ENCODE measurements at places on chromosomes 6 and 20.

- DNase-seq = no peak
Measured at GRCh38 chr20:20785226-20785625, 72.8 kb upstream of the RALGAPA2 start.

- DNase-seq = no peak
Measured at GRCh38 chr6:157203312-157203744, 120.0 kb downstream of the TMEM242 start.

GRCh38 chr20:64044484-64045247, 4.8 kb downstream of the SOX18 start:
- no peak for DNase-seq

DNA sequence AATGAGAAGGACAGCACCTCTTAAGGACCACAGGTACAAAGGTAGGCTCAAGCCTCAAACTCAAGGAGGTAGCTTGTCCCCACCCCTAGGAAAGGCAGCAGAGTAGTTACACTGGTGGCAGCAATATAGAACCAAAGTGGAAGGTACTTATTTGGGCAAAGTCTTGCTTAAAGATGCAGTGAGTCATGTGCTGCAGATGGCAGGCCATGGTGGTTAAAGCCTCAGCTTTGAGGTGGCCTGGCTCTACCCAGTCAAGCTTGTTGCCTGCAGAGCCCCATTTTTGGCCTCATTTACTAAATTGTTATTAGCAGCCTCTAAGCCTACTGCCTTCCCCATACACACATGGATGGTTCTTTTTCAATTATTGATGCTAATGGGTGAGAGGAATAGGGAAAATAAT, 146.0 kb downstream of the ELOVL4 start:
- DNase-seq = no peak

DNA sequence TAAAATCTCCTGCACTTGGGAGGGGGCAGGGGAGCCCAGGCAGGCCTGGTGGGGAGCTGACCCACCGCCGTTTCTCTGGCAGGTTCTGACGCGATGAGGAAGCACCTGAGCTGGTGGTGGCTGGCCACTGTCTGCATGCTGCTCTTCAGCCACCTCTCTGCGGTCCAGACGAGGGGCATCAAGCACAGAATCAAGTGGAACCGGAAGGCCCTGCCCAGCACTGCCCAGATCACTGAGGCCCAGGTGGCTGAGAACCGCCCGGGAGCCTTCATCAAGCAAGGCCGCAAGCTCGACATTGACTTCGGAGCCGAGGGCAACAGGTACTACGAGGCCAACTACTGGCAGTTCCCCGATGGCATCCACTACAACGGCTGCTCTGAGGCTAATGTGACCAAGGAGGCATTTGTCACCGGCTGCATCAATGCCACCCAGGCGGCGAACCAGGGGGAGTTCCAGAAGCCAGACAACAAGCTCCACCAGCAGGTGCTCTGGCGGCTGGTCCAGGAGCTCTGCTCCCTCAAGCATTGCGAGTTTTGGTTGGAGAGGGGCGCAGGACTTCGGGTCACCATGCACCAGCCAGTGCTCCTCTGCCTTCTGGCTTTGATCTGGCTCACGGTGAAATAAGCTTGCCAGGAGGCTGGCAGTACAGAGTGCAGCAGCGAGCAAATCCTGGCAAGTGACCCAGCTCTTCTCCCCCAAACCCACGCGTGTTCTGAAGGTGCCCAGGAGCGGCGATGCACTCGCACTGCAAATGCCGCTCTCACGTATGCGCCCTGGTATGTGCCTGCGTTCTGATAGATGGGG, 3.0 kb downstream of the PRND start:
- no peak for DNase-seq

- no peak for DNase-seq
Measured at GRCh38 chr20:38939686-38940085, 13.5 kb downstream of the FAM83D start.

DNA sequence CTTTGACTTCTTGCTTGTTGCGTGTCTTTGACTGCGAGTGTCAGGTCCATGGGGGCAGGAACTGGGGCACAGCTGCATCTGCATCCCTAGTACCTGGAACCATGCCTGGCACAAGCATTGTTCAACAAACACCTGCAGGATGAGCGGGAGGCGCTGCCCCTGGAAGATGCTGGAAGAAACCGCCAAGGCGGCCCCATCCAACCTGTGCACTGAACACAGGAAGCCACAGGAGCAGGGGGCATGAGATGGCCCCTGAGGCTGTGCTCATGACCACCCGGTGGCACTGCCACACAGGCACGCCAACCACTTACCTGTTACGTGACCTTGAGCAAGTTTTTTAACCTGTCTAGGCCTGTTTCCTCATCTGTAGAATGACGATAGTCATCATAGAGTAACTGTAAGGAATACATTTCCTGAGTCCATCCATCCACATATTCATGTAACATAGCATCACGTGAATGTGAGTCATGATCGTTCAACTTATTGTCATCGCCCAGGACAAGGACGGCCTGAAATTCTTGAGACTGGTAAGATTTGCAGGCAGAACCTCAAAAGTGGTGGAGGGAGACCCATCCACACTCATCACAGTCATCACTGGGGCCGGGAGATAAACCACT, 374.2 kb downstream of the PREX1 start:
- DNase-seq = no peak

All from CD4-positive, alpha-beta T cell treated with Interferon alpha-2 for 1 hour (primary cell).